Adipocyte (in vitro differentiated cells): ENCODE measurements at places on chromosomes 12 and 14.

- no peak for DNase-seq
Observed at GRCh38 chr14:81676395-81676794, 142.7 kb upstream of the SEL1L start.

DNA sequence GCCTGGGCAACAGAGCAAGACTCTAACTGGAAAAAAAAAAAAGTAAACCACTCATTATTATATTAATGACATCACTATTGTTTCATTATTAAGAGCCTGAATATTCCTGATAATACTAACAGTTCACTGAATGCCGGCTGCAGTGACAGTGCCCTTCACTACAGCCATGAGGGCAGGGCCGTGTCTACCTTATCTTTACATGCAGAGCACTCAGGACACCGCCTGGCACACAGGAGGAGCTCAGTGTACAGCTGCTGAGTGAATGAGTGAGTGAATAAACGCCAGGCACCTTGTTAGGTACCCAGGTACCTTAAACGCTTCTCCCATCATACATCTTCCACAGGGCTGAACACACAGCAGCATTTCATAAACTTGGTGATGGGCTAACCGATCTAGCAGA is 23.2 kb downstream of the ZFYVE1 start:
- DNase-seq = no peak

DNA sequence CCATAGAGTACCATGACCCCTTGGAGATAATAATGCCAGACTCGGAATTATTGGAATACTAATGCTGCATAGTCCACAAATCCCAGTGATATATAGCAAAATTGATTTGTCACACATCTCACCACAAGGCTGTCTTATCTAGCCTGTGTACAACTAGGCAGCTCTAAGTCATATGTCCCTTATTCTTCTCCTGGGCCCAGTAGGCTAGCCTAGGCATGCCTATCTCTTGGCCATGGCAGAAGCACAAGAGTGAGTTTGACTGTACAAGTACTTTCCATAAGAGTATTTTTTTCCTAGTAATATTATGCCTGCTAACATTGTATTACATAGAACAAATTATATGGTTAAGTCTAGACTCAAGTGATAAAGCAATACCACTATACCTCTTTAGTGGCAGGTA is 1122.1 kb upstream of the SEL1L start:
- no peak for DNase-seq

DNA sequence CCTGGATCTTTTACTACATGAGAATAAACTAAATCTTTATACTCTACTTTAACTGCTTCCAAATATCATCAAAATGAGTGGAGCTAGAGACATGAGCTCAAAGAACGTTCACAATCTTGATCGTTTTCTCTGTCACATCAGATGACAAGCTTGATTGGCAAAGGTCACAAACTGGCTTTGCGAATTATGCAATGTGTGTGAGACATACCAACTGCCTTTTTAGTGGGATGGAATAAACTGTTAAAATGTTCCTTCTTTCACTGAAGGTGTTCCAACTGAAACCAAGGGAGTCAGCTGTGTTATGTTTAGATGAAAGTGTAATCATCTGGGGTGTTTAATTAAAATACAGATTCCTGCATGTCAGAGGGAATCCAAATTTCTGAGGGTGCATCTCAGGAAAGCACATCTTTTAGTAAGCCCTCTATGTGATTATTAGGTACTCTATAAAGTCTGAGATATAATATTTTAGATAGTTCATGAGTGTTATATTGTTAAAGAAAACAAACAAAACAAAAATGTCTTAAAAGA is 21.9 kb downstream of the KITLG start:
- DNase-seq = no peak
